ENCODE measurements at places on chromosomes 7 and 10.

DNA sequence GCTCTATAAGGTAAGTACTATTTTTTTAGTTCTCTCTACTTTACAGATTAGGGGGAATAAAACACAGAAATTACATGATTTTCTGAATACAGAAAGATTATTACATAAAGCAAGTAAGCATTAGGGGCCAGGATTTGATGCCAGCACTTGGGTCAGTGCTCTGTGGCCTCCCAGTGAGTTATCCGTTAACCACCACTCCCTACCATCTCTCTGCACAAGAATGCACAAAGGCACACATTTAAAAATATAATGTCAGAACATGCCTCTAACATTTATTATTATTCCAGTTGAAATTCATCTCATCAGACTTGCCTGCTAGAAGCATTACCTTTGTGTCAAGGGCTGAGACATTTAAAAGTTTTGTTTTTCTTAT, 59.0 kb downstream of the MET start:
- no peak for DNase-seq

GRCh38 chr10:33143160-33143728, 185.2 kb upstream of the ITGB1 start:
- peak; percentile 29 for DNase-seq

DNA sequence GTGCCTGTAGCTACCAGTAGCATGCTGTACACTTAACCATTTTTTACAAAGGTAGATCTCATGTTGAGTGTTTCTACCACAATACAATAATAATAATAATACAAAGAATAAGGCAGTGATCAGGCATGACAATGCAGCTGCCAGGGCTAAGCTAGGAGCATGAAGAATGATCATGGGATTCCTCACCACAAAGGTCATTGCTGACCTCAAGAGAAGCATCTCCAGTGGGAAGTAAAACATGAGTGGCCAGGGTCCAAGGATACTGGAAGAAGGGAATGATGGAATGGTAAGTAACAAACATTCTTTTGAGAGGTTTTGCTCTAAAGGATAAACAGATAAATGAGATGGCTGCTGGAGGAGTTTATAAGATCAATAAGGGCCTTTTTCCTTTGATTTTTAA, 591.1 kb downstream of the TNS3 start:
- no peak for DNase-seq

- DNase-seq: no peak
Observed at GRCh38 chr7:641966-642365, 84.5 kb upstream of the DNAAF5 start.

DNA sequence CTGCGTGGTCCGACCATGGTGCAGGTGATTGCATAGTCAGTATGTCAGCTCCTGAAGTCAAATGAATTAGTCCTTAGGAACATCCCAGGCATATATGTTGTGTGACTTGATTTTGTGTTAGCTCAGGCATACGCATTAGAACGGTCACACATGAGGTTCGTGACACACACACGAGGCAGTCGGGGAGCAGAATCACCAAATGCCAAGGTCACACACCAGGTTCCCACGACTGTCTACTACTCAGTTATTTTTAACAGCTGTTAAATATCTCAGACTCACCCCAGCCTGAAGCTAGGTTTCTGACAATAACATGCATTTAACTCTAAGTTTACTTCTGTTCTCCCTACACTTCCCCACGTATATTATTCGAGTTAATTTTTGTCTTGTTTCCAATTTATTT, 54.8 kb downstream of the DYNC2I1 start:
- no peak for DNase-seq

GRCh38 chr7:128137181-128137580, 103.9 kb upstream of the LEP start:
- no peak for DNase-seq

DNA sequence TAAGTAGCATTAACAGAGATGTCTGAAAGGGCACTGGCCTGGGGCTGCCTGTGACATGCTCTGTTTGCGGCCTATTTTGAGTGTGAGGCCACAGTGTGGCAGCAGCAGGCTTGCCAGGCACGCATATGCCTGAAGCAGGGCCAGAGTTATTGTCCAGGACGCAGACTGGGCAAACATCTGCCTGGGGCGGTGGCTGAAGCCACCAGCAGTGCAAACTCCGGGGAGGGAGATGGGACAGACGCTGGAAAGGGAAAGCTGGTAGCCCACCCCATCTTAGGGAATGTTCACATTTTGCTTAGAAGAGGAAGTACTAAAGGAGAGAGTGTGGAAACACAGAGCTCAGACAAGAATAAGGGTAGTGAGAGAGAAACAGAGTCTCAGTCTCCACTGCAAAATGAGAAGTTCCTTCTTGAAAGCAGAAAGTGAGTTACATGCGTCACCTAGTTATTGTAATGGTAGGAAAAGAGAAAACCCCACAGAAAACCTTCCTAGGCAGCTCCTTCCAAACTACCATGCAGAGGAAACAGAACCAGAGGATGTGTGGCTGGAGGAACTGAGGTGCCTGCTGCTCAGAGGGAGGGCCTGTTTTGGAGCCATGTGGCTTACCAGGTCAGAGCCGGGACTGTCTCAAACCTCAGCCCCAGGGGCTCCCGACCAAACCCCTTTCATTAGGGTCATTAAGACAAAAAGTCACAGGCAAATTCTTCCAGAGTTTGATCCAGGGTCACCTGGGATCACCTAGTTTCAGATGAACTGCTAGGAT, 14.5 kb downstream of the AKR1B1 start:
- DNase-seq: no peak

GRCh38 chr10:128111696-128112095, 14.5 kb downstream of the MKI67 start:
- no peak for DNase-seq

DNA sequence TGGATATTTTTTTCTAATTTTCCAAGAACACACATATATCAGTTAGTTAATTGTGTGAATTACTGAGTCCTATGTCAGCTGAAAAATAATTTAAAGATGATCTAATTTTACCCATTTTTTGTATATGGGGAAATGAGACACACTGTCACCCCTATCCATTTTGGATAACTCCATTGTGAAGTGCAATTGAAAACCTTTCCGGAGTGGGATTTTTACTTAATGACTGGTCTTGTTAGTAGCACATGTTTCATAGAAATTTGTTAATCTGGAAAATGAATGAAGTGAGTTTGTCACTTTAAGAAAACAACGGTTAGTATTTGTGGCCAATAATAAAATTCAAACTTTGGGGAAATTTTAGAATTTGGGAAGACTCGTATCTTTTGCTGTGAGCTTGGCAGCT, 2.0 kb downstream of the GARS1 start:
- no peak for DNase-seq

DNA sequence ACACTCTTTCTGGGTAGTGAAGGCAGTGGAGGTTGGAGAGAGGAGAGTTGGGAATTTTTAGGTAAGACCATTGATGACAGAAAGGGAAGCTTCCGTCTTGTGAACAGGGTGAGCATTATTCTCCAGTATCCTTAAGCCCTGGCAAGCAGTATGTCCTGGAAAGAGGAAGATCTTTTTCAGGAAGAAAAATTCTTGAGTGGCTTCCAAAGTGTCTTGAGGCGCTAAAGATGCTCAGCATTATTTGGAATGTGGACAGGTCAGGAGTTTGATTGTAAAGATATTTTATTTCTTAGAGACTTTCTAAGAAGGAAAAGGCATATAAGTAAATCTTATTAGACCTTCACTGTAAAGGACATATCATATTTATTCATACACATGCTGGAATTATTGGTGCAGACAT, 54.3 kb downstream of the ABCC2 start:
- DNase-seq: no peak

DNA sequence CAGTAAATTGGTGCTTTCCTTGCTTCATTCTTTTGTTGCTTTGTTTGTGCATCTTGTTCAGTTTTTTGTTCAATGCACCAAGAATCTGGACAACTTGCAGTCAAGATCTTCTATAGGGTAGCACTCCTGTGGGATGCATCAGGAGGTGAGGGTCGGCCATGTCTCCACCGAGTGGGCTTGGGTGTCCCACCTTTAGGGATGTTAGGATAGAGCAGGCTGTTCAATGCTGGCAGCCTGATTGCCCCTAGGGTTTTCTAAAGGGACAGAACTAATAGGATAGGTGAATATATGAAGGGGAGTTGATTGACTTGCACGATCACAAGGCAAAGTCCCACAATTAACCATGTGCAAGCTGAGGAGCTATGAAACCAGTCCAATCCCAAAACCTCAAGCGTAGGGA, 109.9 kb downstream of the GLRX3 start:
- no peak for DNase-seq

GRCh38 chr7:98470485-98471240, 69.8 kb upstream of the BAIAP2L1 start:
- no peak for DNase-seq
